Stimulated activated CD4-positive, alpha-beta T cell treated with anti-CD3 and anti-CD28 coated beads, Interleukin-15, amount 100 ng/mL, for 1 hour (primary cell): ENCODE measurements at places on chromosomes 3 and 15.

DNA sequence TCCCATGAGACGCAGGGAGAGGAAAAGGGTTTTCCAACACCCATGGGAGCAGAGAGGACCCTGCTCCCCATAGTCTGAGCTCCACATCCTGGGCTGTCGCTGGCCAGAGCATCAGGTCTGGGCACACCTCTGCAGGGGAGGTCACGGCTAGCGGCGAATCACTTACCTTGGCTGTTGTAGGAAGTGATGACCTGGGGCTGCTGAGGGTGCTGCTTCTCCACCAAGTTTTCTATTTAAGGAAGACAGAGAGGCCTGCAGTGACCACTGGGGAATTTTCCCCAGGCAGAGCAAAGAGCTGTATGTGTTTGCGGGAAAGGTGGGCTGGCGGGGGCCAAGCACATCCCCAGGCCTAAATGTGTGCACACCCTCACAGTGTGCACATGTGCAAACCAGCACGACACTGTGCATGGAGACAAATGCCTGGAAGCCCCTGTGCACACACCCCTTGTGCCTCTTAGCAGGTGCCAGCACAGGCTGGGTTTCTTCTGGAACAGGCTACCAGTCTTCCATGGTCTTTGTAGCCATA, 7.6 kb downstream of the KY start:
- DNase-seq: no peak

DNA sequence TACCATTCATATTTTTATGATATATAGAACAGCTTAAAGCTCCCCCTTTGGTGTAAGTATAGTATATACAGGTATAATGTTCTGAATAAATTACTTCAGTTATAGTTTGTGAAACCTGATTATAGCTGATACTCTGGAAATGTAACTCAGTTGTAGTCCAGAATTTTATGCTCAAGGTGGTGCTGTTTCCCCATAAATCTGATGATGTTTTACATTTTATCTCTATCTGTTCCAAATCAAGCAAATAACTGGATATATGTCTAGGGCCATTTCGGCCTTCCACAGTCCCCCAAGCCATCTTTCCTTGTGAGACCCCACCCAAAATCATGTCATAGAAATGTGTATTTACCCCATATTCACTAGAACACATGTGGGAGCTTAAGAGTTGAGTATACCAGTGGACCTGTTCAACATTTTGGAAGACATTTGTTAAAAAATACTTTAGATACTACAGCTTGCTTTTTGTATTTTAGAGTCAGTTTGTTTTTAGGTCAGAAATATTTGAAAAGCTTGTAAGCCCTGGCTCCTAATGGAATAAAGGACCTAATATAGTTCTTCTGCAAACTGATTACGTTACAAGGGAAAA, 107.1 kb downstream of the ATG7 start:
- DNase-seq: no peak

GRCh38 chr3:47010111-47010712, 30.7 kb downstream of the NBEAL2 start:
- no peak for DNase-seq

DNA sequence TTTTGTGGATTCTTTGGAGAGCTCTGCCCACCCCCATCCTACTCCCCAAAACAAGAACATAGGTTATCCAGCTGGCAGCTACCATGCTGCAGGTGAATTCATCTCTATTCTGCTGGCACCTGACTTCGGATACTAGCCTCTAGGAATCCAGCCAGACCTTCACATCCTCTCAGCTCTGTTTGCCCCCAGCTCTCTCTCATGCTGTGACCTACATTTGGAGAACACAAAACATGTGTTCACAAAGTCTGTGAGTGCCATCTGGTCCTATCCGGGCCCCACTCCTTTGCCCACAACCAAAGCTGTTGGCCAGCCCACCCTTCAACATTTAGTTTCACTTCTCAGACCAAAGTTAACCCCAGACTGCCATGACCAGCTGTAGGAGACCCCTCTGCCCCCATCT, 89.4 kb upstream of the C3orf80 start:
- no peak for DNase-seq

DNA sequence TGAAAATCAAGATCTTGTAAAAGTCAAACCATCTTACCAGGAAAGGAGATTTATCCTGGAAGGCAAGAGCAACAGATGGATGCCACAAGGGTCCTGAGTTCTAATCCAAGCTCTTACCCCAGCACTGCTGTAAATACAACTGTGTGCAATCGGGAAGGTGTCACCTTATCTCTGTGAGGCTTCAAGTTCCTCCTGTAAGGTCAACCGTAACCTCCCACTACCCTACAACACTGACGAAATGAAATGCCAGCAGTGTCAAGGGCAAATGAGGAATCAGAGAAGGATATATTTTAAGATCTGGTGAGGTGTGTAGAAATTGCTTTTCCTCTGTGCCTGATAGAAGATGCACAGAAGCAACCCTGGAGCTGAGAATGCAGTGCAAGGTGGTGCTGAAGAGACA, 207.8 kb downstream of the NTRK3 start:
- no peak for DNase-seq

DNA sequence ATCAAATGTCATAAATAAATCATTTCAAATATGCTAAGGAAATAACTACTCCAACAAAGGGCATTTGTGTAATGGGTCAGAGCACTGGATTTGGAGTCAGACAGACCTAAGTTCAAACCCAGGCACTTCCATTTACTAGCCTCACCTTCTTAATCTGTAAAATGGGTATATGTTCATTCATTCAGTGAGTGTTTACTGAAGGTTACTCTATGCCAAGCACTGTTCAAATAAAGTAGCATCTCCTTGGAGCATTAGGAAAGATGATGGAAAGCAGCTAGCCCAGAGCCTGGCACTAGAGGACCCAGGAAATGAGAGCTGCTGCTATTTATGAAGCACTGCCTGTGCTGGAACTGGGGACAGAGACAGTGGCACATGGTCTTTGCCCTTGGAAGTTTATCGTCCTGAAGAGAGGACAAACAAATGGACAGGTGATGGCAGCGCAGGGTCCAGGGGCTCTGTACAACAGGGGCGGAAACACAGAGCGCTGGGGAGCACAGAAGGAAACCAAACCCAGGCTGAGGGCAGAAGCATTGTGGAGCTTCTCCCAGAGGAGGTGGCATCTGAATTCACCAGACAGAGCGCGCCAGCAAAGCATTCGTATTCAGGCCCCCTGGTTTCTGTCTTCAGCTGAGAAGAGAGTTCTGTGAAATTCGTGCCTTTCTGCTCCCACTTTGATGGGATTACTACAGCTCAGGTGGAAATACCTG, 19.0 kb downstream of the TM4SF4 start:
- DNase-seq: no peak
